Nephron progenitor cell (in vitro differentiated cells): ENCODE measurements at places on chromosomes 2 and 18.

- DNase-seq, result no peak
Observed at GRCh38 chr2:24657818-24658217, 135.4 kb downstream of the PTRHD1 start.

- DNase-seq, result no peak
Observed at GRCh38 chr2:236915726-236916125, 170.0 kb upstream of the COPS8 start.

GRCh38 chr2:81249152-81249551 lies 944.6 kb upstream of the LRRTM1 start:
- DNase-seq, result no peak

DNA sequence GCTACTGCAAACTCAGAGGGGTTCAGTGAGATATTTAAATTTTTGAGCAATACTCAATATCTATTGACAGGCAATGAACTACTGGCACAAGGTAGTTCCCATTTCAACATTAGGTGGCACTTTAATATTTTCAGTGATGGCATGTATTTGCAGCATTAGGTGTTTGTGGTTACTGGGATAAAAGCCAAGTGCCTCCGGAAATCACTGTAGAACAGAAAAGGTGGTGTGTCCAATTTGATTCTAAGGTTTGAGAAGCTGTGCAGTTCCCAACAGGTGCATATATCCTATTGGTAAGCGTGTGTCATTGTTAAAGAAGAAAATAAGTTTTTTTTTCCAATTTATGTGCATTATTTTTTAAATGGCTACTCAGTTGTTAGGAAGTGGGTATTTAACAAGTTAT lies 41.3 kb downstream of the NABP1 start:
- no peak for DNase-seq

DNA sequence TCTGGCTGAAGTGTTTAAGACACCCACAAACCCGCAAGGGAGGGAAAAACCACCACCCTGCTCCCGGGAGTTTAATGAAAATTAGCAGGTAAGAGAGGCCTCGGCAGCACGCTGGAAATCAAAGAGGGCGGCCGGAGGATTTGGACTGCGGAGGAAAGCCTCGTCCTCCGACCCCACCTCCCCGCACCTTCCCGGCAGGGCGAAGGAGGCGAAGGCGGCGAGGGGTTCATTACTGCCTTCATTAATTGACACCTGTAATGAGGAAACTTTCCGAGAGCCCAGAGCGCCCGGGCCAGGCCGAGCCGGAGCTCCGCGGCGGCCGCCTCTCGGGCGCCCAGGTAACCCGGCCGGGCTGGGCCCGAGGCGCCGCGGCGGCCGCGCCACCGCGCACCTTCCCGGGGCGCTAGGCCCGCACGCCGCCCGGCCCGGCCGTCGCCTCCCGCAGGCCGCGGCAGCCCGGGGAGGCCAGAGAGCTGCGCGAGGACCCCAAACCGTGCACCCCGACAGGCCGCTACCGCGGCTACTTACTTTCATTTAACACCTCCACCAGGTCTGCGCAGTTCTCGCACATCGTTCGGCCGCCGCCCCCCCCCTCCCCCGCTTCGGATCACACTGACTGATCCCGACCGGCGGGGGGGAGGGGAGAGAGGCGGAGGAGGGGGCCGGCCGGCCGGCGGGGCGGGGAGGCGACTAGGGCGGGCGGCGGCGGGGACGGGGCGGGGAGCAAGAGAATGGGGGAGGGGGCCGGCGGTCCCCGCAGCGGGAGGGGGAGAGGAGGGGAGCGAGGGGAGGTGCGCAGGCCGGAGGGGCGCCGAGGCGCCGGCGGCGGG lies 550 bp downstream of the USP34 start:
- DNase-seq, result peak; percentile 91
